Fibroblast of lung (primary cell): ENCODE measurements at places on chromosomes 2 and 18. TPM values are rescaled to one million over a fixed set of nuclear protein-coding genes. Genes with fewer than 3 reads are reported as not detected.

The MDH1B gene
- 0.99 and 1.8 TPM in 2 replicates for total RNA-seq

The PHLPP1 gene
- 4.4 and 5.0 TPM in 2 replicates for total RNA-seq

The RPRM gene
- total RNA-seq, result not detected in 2 replicates

The C2orf78 gene
- total RNA-seq, result not detected in 2 replicates

The CRIM1 gene
- total RNA-seq, result 135 and 364 TPM in 2 replicates

The SLC39A10 gene
- total RNA-seq, result 60.9 and 77.0 TPM in 2 replicates

The PFN4 gene
- 0.66 and 1.5 TPM in 2 replicates for total RNA-seq

GRCh38 chr2:29226375-29226774 lies 111.2 kb downstream of the CLIP4 start:
- peaks cover 5% of the 10 kb centered on the region for H3K4me1 ChIP-seq
- no peak overlapping the region for H3K27ac ChIP-seq
- no peak overlapping the region for H3K4me3 ChIP-seq
- DNase-seq, result no peak
- H3K36me3 ChIP-seq, result no peaks in the 10 kb centered on the region
- H3K27me3 ChIP-seq, result peaks cover 10% of the 10 kb centered on the region

DNA sequence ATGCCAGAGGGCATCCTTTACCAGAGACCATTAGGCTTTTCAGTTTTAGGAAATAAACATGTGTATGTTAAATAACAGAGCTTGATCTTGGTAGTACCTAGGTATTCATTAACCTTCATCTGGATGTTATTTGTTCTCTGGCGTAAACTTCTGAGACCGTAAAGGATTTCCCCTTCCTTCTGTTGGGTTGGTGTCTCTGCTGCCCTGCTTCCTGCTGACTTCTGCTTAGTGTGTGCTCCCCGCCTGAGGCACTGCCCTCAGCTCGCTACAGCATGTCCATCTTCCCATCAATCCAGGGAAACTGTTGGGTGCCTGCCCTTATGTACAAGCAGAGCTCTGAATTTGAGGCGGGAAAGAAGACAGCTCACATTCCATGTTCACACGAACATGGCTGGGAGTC lies 177.9 kb downstream of the TPGS2 start:
- H3K36me3 ChIP-seq, result no peaks in the 10 kb centered on the region
- H3K4me1 ChIP-seq, result no peaks in the 10 kb centered on the region
- H3K4me3 ChIP-seq, result no peak overlapping the region
- DNase-seq, result no peak
- H3K27me3 ChIP-seq, result no peaks in the 10 kb centered on the region

GRCh38 chr2:6730003-6730402 lies 135.7 kb downstream of the CMPK2 start:
- H3K36me3 ChIP-seq, result no peaks in the 10 kb centered on the region
- no peak overlapping the region for H3K27ac ChIP-seq
- no peak overlapping the region for H3K4me3 ChIP-seq
- H3K27me3 ChIP-seq, result no peaks in the 10 kb centered on the region
- no peaks in the 10 kb centered on the region for H3K4me1 ChIP-seq

DNA sequence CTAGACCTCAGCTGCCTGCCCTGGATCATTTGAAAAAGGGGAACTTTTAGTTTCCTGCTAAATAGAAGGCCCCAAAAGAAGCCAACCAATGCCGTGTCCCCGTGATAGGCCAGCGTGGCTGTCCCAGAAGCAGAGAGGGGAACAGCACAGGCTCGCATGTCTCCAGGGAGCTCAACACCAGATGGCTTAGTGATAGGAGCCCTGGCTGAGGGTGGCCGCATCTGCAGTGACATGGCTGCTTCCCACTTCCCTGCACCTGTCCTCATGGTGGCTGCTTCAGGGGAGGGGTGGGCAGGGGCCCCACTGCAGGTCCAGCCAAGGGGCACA lies 79.6 kb downstream of the MBP start:
- no peak overlapping the region for H3K4me3 ChIP-seq
- H3K4me1 ChIP-seq, result peaks cover 8% of the 10 kb centered on the region
- H3K27ac ChIP-seq, result no peak overlapping the region
- H3K27me3 ChIP-seq, result no peaks in the 10 kb centered on the region
- H3K36me3 ChIP-seq, result no peaks in the 10 kb centered on the region
- no peak for DNase-seq

GRCh38 chr2:202638721-202639120 lies 4.0 kb downstream of the FAM117B start:
- DNase-seq, result no peak
- H3K36me3 ChIP-seq, result no peaks in the 10 kb centered on the region
- H3K4me3 ChIP-seq, result no peak overlapping the region
- no peaks in the 10 kb centered on the region for H3K4me1 ChIP-seq

DNA sequence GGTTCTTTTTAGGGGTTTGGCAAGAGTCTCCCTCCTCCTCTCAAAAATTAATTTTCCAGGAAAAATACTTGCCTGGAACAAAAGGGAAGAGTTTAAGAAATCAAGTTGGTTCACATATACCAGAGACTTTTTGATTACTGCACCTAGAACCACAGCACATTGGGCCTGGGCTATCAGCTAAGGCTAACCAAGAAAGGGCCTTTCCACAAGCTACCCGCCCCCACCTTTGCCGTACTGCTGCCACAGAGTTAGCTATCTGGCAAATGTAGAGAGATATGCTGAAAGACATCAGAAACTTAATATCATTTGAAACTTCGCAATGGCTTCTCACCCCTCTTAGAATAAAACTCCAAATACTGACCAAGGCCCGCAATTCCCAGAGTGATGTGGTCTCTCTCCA lies 76.9 kb downstream of the AAK1 start:
- no peaks in the 10 kb centered on the region for H3K27me3 ChIP-seq
- peaks cover 5% of the 10 kb centered on the region for H3K4me1 ChIP-seq
- no peaks in the 10 kb centered on the region for H3K36me3 ChIP-seq

GRCh38 chr2:193774166-193774565 lies 1579.4 kb upstream of the TMEFF2 start:
- DNase-seq, result no peak
- H3K27me3 ChIP-seq, result no peaks in the 10 kb centered on the region
- H3K4me1 ChIP-seq, result no peaks in the 10 kb centered on the region
- no peak overlapping the region for H3K27ac ChIP-seq

DNA sequence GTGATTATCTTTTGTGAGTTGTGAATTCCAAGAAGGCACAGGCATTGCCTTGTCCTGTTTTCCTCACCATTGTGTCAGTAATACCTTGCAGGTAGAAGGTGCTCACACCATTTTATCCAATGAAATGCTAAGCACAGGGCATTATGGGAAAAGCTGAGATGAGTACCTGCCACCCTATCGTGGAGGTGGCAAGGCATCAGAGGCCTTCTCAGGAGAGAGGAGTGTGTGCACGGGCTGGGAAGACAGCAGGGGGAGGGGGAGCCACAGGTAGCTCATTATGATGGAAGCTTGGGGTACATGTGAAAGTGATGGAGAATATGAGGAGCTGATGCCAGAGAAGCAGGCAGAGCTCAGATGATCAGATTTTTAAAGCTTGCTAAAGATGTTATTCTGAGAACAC lies 69.5 kb downstream of the ASAP2 start:
- peaks cover 1% of the 10 kb centered on the region for H3K36me3 ChIP-seq
- no peaks in the 10 kb centered on the region for H3K4me1 ChIP-seq
- H3K4me3 ChIP-seq, result no peak overlapping the region
- no peak for DNase-seq

DNA sequence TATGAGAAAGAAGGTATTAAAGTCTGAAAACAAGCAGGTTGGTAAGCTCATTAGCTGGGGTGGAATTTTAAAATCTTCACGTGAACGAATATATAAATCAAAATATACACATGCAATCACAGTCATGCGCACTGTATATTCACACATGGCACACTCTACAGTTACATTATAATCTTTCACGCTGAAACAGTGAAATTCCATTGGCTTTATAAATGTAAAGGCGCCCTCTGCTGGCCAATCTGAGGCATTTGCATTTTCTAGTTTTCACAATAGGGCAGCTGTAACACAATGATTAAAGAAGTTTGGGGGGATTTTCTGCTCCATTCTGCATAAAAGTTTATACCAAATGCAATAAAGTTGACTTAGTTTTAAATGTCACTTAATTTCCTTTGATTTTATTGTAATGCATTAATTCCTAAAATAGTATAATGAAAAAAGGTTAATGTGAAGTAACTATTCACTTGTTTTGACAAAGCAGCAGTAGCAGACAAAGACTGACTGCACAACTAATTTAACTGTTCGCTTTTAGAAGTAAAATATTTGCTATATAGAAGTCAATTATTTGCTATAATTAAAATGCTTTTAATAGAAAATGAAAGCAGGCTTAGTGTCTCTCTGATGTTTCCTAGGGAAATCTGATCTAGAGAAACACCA lies 17.2 kb downstream of the IFIH1 start:
- DNase-seq, result peak; percentile 60
- no peak overlapping the region for H3K27ac ChIP-seq
- no peaks in the 10 kb centered on the region for H3K27me3 ChIP-seq

DNA sequence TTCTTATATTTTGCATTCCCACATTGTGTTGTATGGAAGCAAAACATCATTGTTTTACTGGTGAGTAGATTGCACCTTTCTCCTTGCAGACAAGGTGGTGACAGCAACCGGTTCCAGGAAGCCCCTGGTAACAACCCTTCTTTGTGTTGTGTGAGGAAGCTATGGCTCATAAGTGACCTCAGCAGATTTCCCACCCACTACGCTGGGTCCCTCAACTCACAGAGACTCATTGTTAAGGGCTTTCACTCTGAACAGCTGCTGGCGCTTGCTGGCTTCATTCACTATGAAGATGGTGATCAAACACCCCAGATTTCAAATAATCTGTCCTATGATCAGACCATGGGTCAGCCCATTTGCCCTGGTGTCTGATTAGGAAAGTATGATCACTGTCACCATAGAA lies 53.4 kb downstream of the WIPF1 start:
- no peak overlapping the region for H3K4me3 ChIP-seq
- H3K4me1 ChIP-seq, result no peaks in the 10 kb centered on the region
- no peak for DNase-seq
- no peak overlapping the region for H3K27ac ChIP-seq

- DNase-seq, result no peak
- no peaks in the 10 kb centered on the region for H3K36me3 ChIP-seq
- H3K27me3 ChIP-seq, result peaks cover 4% of the 10 kb centered on the region
- H3K27ac ChIP-seq, result no peak overlapping the region
Observed at GRCh38 chr2:70460333-70460732, 93.3 kb downstream of the TGFA start.

- H3K4me1 ChIP-seq, result peaks cover 17% of the 10 kb centered on the region
- H3K27me3 ChIP-seq, result no peaks in the 10 kb centered on the region
- peak overlapping the region; percentile 75 for H3K27ac ChIP-seq
- no peak overlapping the region for H3K4me3 ChIP-seq
- DNase-seq, result peak; percentile 97
- H3K36me3 ChIP-seq, result no peaks in the 10 kb centered on the region
Observed at GRCh38 chr2:39492095-39492590, 55.1 kb upstream of the MAP4K3 start.

DNA sequence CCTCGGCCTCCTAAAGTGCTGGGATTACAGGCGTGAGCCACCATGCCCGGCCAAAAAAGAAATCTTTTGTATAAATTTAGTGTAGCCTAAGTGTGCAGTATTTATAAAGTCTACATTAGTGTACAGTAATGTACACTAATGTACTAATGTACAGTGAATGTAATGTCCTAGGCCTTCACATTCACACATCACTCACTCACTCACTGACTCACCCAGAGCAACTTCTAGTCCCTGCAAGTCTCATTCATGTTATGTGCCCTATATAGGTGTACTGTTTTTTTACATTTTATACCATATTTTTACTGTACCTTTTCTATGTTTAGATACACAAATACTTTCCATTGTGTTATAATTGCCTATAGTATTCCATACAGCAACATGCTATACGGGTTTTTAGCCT lies 254.9 kb downstream of the MYO3B start:
- no peaks in the 10 kb centered on the region for H3K36me3 ChIP-seq
- no peak for DNase-seq
- H3K27ac ChIP-seq, result no peak overlapping the region
- no peaks in the 10 kb centered on the region for H3K4me1 ChIP-seq
- H3K4me3 ChIP-seq, result no peak overlapping the region

DNA sequence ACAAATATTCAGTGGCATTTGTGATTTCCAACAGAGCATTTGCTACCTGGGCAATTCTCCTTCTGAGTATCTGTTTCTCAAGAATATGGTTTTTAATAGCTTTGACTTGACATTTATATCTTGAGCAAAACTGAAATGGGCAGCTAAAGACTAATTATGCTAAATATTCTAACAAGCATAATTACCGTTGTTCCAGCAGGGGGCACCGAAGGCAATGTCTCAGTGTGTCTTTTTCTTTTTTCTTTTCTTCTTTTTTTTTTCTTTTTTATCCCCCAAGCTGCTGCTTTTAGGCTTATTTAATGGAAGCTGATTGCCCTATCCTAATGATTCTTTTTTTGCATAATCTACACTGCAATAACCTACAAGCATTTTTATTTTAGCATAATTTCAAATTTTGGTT lies 138.9 kb upstream of the NABP1 start:
- H3K36me3 ChIP-seq, result no peaks in the 10 kb centered on the region
- peak; percentile 44 for DNase-seq
- no peaks in the 10 kb centered on the region for H3K27me3 ChIP-seq
- H3K27ac ChIP-seq, result no peak overlapping the region
- H3K4me3 ChIP-seq, result no peak overlapping the region

DNA sequence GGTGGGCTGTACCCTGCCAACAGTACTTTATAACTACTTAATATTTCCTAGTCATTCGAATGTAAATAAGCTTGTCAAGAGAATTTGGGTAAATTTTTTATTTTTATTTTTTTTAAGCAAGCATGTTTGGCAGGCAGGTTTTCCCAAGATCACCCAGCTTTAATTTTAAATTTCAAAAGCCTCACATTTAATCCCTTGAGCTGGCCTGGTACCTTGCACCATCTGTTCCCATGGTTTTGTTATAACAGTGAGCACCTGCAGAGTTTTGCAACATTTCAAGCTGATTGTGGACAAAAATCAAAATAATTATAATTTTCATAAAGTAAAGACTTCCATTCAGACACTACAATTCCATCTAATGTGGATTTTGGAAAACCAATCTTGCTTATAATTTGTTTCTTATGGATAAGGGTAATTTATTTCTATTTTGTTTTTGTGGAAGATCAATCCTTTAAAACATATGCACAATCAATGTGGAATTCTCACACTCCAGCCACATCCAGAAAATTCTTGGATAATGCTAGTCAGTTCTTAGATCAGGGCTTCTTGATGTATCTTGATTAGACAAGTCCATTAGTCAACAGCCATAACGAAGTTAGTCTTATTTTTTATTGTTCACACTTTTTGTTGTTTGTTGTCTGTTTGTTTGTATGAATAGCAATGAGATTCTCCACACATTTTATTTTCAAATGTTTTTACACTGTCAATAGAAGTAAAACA lies 689.3 kb downstream of the NR4A2 start:
- H3K27ac ChIP-seq, result no peak overlapping the region
- no peak overlapping the region for H3K4me3 ChIP-seq
- H3K4me1 ChIP-seq, result no peaks in the 10 kb centered on the region
- no peaks in the 10 kb centered on the region for H3K36me3 ChIP-seq

- H3K27me3 ChIP-seq, result no peaks in the 10 kb centered on the region
- no peak overlapping the region for H3K4me3 ChIP-seq
- no peaks in the 10 kb centered on the region for H3K4me1 ChIP-seq
- no peak for DNase-seq
- H3K36me3 ChIP-seq, result no peaks in the 10 kb centered on the region
Observed at GRCh38 chr2:205034034-205034433, 488.8 kb downstream of the PARD3B start.

GRCh38 chr2:199462347-199462955 lies 4.7 kb upstream of the SATB2 start:
- no peaks in the 10 kb centered on the region for H3K36me3 ChIP-seq
- no peak for DNase-seq
- no peak overlapping the region for H3K4me3 ChIP-seq
- H3K27me3 ChIP-seq, result peaks cover 41% of the 10 kb centered on the region
